ENCODE measurements at places on chromosomes 13 and 19. TPM values are rescaled to one million over a fixed set of nuclear protein-coding genes. Genes with fewer than 3 reads are reported as not detected.

Gene PNMA8A
- total RNA-seq = 13.9 TPM

Gene GIPC3
- total RNA-seq = 0.11 TPM

Gene PCP2
- total RNA-seq = not detected

DNA sequence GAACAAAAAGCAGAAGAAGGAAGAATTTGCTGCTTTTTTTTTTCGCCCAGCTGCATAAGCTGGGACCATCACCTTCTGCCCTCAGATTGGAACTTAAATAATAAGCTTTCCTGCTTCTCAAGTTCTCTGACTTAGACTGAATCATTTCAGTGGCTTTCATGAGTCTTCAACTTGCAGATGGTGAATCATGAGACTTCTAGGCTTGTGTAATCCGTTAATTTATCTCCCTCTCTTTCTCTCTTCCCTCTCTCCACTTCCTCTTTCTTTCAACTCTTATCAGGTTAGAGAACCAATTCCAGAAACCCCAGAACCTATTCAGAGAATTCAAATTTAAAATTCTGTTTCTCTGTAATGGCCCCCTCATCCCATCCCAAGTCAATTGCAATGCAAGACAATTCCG is 1153.7 kb downstream of the PCDH9 start:
- DNase-seq = peak; percentile 48

DNA sequence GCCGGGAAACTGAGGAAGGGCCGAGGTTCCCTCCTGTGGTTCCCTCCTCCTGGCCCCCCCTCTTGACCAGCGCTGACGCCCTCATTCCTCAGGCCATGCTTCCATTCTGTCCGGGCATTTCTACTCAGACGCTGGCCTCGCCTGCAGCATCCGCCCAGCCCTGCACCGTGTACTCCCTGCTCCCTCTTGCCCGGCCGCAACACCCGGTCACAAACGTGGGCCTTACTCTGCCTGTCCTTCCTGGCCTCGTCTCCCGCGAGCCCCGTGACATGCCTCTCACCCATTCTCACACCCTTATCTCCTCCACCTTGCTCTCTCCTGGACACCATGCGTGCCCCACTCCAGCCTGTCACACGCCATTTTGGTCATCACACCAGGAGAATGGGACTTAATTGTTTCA is 11.3 kb downstream of the HDGFL2 start:
- no peak for DNase-seq

GRCh38 chr19:29475469-29475868 is 50.3 kb upstream of the VSTM2B start:
- no peak for DNase-seq

GRCh38 chr19:17826508-17827056 is 5.3 kb upstream of the INSL3 start:
- no peak for DNase-seq

DNA sequence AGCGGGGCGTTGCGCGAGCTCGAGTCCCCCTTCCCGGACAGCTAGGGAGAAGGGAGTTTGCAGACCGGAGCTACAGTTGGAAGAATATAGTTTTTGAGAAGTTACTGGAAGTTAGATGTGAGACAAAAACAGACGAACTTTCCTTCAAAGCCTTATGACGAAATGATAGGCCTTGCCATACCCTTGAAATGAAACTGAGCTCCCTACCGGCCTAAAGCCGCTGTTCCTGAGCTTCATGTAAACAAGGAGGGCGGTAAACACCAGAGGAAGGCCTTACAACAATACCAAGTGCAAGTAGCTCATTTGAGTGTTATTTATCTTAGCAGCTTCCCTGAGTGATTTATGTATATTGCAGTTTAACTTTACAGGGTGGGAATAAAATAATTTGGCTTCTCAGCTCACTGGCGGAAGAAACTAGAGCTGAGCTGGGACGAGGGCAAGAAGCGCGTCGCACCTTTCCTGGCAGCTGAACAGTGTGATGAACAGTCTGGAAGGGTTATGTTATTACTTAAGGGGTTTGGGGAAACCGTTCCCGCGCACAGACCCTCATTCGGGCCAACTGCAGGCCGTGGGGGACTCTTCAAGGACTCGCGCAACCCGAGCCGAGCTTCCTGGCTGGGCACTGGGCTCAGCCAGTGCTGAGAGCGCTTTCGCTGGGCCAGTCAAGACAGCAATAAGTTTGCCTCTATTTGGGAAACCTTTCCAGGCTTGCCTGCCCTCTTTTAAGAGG is 111.2 kb downstream of the KCNRG start:
- no peak for DNase-seq

DNA sequence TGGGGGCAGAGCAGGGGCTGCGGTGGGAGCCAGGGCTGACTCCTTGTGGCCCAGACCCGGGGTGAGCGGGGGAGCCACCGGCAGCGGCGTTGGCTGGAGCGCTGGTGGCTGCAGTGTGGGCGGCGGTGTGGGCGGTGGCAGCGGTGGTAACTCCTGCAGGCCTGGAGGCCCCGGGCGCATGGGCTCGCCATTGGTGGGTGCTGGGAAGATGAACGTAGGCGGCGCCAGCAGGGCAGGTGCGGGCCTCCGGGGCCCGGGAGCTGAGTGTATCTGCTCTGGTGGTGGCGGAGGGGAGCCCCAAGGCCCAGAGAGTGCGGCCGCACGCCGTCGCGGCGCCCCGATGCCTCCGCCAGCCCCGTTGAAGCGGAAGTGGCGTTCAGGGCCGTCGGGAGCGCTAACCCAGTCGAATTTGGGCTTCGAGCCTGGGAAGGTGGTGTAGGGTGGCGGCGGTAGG is 2.0 kb downstream of the GGN start:
- DNase-seq = no peak

DNA sequence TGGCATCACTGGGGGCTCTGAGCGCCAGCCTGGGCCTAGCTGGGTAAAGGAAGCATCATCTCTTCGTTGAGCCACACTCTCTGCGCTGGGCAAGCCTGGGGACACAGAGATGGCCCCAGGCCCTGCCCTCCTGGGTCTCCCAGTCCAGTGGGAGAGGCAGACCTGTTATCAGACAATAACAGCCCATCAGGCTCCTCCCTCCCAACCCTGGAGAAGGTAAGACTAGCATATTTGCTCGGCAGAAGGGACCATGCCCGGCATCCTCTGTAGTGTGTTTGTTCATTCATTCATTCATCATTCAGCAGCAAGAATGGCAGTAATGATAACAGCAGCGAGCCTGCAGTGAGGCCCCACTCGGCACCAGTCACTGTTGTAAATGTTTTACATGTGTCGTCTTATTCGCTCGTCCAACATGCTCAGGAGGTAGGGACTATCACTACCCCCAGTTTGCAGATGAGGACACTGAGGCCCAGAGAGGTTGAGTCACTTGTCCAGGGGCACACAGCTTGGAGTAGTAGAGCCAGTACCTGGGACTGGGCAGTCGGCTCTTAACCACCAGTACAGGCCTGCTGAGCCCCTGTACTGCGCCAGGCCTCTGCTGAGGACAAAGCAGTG is 33.2 kb downstream of the PAK4 start:
- DNase-seq = no peak

- no peak for DNase-seq
Observed at GRCh38 chr19:46697204-46697960, 19.5 kb downstream of the PRKD2 start.

DNA sequence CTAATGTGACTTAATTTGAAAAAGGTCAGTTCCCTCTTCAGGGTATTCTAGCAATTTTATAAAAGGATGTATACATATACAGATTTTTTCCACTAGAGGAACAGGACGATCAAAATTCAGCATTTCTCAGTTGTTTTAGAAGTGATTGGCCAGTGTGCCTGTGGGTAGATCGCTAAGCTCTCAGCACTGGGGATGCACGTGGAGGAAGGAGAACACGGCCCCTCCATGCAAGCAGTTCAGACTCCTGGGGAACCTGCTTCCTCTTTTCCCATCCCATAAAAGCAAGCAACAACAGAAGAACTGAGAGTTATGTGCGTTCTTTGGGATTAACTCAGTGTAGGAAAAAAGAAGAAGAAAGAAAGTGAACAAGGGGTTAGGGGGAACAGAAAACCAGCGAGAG is 328.8 kb downstream of the FOXO1 start:
- no peak for DNase-seq
